ENCODE measurements at places on chromosomes 13 and 19. TPM values are rescaled to one million over a fixed set of nuclear protein-coding genes. Genes with fewer than 3 reads are reported as not detected.

The KIR2DL1 gene
- total RNA-seq = not detected

The C19orf33 gene
- 46.8 TPM for total RNA-seq

The ZNF324 gene
- total RNA-seq = 11.5 TPM

The OR10H1 gene
- not detected for total RNA-seq
